ENCODE measurements at places on chromosomes 7 and 10. TPM values are rescaled to one million over a fixed set of nuclear protein-coding genes. Genes with fewer than 3 reads are reported as not detected.

Gene GRM3
- not detected for total RNA-seq

Gene NUTM2E
- 0.12 TPM for total RNA-seq

Gene GPRIN2
- total RNA-seq: not detected

Gene PTPRE
- 30.8 TPM for total RNA-seq

Gene TMEM176B
- not detected for total RNA-seq

Gene PRDX3
- 89.7 TPM for total RNA-seq

Gene DNAH11
- 3.0 TPM for total RNA-seq

Gene SLC26A5
- total RNA-seq: not detected

Gene FFAR4
- not detected for total RNA-seq

Gene VSTM2A
- not detected for total RNA-seq

Gene MYL10
- total RNA-seq: not detected

Gene STOX1
- 1.2 TPM for total RNA-seq

Gene ZNF22
- 27.4 TPM for total RNA-seq

Gene ANKRD22
- total RNA-seq: 0.43 TPM

Data from activated naive CD4-positive, alpha-beta T cell treated with anti-CD3 and anti-CD28 coated beads, Interleukin-2, amount 10 ng/mL, durations not matched to agents 5 hours and 36 hours (primary cell).